ENCODE measurements at places on chromosomes 7 and 10.

DNA sequence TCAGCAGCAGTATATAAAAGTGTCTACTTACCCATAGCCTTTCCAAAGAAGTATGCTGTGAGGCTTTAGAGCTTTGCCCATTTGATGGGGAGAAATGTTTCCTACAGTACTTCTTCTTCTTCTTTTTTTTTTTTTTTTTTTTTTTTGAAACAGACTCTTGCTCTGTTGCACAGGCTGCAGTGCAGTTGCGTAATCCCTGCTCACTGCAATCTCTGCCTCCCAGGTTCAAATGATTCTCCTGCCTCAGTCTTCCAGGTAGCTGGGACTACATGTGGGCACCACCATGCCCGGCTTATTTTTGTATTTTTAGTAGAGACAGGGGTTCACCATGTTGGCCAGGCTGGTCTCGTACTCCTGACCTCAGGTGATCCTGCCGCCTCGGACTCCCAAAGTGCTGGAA, 101.7 kb upstream of the TMEM26 start:
- no peak for DNase-seq

GRCh38 chr7:30224511-30225062, 59.8 kb upstream of the ZNRF2 start:
- DNase-seq: peak; percentile 31

- DNase-seq: peak; percentile 39
These were observed 23.5 kb upstream of the CARD11 start for GRCh38 chr7:3067193-3067592.

GRCh38 chr10:95538412-95538811, 22.8 kb downstream of the SORBS1 start:
- no peak for DNase-seq

- DNase-seq: peak; percentile 35
These were observed 80.9 kb downstream of the NT5C2 start for GRCh38 chr10:103111918-103112877.

GRCh38 chr10:23362879-23363792, 18.5 kb upstream of the C10orf67 start:
- peak; percentile 37 for DNase-seq

GRCh38 chr7:116670409-116671015, 1.5 kb upstream of the MET start:
- DNase-seq: no peak

DNA sequence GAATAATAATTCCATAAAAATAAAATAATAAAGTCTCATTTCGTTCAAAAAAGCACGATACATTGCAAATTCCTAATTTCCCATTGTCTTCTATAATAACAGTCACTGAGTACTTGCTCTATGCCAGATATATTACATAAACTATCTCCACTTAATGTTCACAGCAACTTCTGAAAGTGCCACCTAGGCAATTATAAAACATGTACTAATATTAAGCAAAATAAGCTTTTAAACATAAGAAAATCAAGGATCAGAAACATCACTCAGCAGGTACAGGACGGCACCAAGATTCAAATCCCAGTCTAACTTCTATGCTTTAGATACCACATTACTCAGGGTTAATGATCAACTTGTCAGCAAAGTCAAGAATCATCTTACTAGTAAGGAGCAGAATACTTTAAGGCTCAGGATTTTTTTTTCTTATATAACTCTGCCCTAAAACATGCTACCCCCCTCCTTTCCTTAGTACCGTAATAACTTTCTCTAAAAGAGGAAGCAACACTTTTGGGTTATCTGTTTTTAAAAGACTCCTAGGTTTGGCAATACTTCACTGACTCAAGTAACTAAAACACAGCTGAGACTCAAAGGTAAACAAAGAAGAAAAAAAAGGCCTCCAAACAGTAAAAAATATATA, 51.3 kb downstream of the USP6NL start:
- DNase-seq: peak; percentile 37

- DNase-seq: no peak
These were observed 15.8 kb downstream of the IL15RA start for GRCh38 chr10:5961405-5962100.

DNA sequence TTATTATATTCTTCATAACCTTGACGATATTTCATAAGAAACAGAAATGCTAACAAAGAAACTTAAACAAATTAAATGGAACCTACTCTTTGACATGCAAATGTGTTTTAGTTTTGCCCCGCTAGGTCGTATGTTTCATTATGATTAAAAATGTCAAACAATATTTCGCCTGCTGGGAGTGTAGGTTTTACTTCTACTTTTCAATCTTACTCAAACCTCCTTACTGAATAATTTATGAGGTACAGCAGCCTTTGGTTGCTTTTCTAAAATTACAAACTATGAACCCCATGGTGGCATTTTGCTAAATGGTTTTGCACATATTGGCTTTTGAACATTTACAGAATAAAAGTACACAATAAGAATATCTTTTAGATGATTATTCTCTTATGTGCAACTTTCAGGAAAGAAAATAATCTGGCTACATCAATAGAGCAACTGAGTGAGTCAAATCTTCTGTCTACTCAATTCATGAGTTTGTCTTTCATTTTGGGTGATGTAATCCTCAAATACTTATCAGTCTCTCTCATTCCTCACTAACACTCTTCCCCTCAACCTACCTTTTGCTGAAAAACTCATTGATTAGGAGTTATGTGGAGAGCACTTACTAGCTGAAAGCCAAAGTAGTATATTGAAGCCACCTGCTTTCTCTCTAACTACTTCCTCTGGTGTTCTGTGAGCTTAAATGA, 1226.4 kb downstream of the XPNPEP1 start:
- peak; percentile 8 for DNase-seq

- no peak for DNase-seq
These were observed 56.2 kb downstream of the HK1 start for GRCh38 chr10:69334302-69335062.

- no peak for DNase-seq
These were observed 116.3 kb downstream of the MDFIC start for GRCh38 chr7:115038158-115038557.

- no peak for DNase-seq
These were observed 99.8 kb upstream of the ZMIZ1 start for GRCh38 chr10:78968943-78969342.

DNA sequence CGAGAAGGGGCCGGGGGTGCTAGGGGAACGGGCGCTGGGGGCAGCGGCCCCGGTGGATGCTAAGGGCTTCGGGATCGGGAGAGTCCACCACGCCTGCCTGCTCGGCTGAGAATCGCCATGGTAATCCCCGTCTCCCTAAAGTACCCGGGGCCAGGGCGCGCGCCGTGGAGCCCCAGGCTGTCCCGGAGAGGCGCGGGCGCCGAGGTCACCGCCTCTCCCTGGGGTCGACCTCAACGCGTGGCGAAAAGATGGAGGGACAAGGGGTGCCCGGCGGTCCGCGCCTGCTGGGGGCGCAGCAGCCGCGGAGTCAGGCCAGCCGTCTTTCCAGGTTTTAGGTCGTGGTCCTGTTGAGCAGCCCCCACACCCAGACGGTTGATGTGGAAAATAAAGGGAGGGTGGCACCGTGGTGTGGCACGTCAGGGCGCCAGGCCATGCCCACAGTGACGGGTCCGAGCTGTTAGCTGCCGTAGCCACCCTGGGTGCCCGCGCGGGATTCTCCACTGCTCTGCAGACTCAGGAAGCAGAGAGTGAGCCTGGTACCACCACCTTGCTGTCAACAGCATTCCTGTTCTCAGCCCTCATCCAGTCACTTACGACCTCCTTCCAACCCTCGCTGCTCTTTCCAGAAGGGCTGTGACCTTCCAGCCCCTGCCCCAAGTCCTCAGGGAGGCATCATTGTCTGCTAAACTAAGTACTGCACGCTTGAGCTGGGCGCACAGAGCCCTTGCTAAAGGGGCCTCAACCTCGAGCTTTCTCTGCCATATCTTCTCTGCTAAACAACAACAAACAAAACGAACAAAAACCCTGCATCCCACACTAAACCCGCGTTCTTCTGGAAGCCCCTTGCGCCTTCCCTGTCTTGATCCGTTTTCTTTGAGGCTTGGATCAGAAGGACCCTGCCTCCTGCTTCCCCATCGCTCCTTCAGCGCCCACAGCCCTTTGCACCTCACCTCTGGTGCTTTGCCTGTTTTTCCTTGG, 666 bp downstream of the SMKR1 start:
- no peak for DNase-seq

DNA sequence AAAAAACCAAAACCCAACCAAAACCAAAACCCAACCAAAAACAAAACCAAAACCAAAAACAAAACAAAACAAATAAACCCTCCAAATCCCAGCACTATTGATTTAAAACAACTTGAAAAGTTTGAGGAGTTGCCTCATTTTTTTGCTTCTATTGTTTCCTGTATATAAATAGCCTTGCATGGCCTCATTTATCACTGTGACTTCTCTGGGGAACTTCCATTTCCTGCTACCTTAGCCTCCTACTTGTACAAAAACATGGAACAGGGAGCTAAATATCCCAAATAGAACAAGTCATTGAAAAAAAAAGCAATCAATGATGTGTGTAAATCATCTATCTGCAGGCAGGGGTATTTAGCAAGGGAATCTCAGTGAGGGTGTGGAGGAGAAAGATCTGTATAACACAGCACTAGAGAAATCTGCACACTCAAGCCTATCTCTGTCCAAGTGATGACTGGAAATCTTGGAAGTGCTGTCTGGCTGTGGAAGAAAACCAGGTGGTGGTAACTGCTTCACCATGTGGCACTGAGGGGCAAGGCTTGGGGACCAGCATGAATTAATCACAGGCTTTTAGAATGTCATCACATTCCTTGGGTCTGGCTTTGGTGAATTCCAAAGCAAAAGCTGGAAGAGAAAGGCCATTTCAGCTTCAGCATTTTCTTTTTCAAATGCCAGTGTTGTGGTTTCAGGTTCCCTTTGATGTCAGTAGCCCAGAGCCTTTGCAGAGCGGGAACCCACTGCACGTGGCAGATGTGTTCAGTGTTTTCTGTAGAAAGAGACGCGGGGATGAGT, 349.5 kb upstream of the ZNF32 start:
- DNase-seq: no peak

DNA sequence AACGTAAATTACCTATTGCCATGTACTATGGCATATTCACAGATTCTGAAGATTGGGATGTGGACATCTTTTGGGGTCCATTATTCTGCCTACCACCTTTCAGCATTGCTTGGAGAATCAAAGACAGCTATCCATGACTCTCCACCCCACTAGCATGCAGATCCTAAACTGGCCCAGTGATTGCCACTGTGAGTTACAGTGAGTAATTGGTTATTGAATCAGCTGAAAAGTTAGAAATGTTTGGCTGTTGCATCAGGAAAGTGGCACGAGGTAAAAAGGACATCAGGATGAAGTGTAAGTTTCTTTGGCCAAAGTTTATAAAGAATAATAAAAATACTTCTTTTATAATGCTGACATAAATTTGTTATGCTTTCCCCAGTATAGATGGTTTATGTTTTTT, 148.2 kb upstream of the ETV1 start:
- no peak for DNase-seq

GRCh38 chr10:33796680-33797079, 462.2 kb upstream of the NRP1 start:
- DNase-seq: no peak

DNA sequence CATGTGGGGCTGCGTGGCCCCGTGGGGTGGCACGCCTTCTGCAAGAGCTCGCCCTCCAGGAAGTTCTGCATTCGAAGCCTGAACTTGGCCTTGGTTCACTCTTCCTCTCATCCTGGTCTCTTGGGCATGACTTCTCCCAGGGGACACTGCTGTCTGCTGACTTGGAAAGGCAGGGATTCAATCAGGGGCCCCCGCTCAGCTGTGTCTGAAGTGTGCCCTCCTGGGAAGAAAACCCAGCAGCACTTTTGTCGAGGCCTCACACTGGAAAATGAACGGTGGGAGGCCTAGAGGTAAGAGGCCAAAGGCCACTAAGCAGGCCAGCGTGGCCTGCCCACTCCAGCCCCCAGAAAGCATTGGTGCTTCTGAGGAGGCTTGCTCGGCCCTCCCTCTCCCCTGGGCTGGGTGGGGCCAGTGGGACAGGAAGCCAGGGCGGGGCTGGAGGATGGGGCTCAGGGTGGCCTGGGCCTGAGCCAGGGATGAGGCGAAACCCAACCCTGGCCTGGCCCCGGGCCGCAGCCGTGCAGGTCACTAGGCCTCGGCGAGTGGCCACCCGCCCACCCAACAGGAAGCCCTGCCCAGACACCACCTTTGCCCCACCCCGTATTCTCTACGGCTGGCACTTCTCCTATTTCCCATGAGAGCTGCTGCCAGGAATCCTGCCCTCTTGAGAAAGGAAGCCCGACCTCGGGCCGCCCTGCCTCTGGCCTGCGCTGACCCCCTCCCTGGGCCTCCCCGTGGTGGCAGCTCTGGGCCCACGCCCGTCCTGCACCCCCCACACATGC, 81.1 kb downstream of the ZMIZ1 start:
- peak; percentile 83 for DNase-seq

DNA sequence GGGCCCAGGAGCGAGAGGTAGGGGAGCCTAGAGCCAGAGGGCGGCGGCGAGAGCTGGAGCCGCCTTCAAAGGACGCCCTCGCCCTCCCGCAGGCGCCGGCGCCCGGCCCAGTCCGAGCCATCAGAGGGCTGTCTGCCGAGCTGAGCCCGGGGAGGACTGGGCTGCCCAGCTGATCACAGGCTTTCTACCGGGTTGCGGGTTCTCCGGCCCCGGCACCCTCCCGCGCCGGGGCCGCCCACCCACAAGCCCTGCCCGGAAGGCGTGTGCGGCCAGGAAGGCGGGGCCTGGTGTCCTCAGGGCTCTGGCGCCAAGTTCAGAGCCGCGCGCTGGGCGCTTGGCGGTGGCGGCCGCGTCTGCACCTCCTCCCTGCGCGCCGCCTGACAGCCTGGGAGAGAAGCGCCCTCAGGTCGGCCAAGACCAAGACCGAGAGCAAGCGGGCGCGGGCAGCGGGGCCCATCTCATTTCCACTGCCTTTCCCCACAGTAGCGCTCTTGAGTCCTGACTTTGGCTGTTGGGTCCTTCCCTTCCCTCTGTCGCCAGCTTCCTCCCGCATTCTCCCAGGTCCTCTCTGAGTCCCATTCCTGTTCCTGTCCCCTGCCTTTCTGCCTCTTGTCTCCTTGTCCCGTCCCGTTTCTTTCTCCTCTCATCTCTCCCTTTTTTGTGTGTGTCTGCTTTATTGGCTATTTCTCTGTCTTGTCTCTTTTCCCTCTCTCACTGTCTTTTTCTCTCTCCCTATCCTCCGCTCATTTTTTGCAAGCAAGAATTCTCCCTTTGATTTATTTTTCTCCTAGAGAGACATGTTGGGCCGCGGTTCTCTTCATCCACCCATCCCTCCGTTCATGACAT, 60.6 kb upstream of the MSMB start:
- peak; percentile 54 for DNase-seq

DNA sequence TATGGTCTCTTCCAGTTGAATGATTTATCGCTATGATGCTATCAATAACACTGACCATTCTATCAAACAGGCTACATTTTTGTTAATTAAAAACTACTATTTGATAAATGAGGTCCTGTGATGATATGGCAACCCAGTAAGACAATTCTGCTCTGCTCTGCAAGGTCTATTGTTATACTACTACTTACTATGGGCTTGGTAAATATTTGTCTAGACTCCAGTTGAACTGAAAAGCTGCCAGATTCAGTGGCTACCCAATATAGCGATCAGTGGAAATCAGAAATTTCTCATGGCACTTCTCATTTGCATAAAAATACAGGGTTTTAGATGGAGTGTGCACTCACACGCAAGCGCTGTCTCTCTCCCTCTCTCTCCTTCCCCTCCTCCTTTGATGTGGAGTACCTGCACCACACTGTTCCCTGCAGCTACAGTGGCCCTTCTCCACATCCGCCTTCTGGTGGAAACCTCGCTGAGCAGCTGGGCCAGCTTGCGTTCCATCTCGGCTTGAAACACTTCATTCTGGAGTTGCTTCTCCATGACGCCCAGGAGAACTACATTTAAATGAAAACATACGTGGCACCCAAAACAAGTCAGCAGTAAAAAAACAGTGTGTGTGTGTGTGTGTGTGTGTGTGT, 77.9 kb downstream of the KIAA1549 start:
- no peak for DNase-seq
